ENCODE measurements at places on chromosomes 16 and 17. TPM values are rescaled to one million over a fixed set of nuclear protein-coding genes. Genes with fewer than 3 reads are reported as not detected.

- DNase-seq, result no peak
These were observed 408.4 kb downstream of the ZFHX3 start for GRCh38 chr16:72639494-72639893.

DNA sequence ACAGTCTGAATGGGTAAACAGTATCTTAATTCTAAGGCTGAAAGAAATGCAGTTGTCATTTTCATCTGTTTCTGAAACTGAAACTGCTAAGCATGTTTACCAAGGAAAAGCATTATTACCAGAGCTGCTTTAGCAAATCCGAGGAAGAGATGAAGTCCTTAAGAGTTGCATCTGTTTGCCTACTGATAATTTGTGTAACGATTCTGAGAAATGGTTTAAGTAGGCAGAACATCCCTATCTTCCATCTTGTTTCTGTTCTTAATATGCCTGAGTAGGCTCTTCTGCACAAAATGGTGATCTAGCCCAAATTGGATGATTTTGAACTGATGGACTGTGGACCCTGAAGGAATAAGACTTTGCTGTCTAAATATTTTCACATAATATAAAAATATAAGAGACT lies 34.9 kb downstream of the NUP93 start:
- no peak for DNase-seq

- DNase-seq, result peak; percentile 89
These were observed 12.5 kb upstream of the FAM171A2 start for GRCh38 chr17:44376124-44376523.

GRCh38 chr17:70357190-70357589 lies 187.9 kb downstream of the KCNJ2 start:
- DNase-seq, result no peak

DNA sequence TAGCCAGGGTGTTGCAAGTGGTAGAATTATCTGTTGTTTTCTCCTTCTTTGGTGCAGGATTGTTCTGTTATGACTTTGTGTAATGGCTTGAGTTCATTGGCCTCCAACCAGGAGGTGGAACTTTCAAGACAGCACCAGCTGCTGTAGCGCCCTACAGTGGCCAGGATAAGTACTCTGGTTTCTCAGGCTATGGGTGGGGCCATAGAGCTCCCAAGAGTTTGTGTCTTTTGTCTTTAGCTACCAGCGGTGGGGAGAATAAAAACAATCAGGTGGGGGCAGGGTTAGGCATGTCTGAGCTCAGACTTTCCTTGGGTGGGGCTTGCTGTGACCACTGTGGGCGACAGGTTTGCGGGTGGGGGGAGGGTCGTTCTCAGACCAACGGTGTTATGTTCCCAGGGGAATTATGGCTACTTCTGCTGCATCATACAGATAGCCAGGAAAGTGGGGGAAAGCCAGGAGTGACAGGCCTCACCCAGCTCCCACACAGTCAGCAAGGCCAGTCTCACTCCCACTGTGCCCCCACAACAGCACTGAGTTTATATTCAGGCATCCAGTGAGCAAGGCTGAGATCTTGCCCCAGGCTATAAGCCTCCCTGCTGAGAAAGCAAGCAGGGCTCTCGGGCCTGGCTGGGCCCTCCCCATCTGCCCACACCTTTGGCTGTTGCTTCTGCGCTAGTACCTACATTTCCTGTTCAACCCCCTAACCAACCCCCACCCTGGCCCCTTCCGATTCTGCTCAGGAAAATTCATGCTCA lies 15.4 kb downstream of the ABCA10 start:
- peak; percentile 76 for DNase-seq

GRCh38 chr17:44970136-44970741 lies 2.1 kb upstream of the C1QL1 start:
- DNase-seq, result peak; percentile 72

Gene C16orf54
- total RNA-seq, result not detected

Gene NPIPB13
- total RNA-seq, result 14.3 TPM
